A172 (cell line): ENCODE measurements at places on chromosomes 6 and 20. TPM values are rescaled to one million over a fixed set of nuclear protein-coding genes. Genes with fewer than 3 reads are reported as not detected.

GRCh38 chr6:30157581-30157980 lies 3.4 kb downstream of the TRIM10 start:
- no peak for DNase-seq

- no peak for DNase-seq
Measured at GRCh38 chr6:45494416-45495135, 116.8 kb upstream of the SUPT3H start.

GRCh38 chr20:23298926-23299672 lies 51.5 kb upstream of the NXT1 start:
- no peak for DNase-seq

DNA sequence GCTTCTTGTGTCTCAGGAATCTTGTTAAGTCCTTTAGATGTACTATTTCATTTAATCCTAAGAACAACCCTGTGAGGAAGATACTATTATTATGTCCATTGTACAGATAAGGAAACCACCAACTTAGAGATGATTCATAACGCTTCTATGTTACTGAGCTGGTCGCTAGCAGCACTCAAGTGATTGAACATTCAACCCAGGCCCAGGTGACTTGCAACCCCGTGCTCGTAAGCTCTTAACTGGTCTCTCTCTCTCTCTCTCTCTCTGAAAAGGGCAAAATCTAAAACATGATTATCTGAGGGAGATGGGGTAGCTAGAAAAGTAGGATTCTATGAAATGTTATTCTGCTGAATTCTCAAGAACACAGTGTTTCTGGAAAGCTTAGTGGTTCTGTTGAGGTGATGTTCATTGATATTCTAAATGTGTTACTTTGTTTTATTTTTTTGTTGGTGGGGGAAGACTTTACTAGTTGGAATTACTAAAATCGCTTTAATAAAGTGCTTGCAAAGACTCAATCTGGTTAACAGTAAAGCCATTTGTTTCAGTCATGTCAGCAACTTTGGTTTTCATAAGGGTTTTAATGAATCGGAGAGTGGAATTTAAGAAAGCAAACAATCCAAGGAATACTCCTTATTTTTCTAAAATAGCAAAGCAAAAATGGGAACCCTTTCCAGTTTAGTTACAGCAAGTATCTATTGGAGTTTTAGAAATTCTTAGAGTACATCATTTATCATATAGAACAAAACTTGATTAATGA lies 265.0 kb upstream of the TAB2 start:
- DNase-seq = no peak

- DNase-seq = no peak
Measured at GRCh38 chr6:134309227-134309626, 8.7 kb downstream of the SGK1 start.

DNA sequence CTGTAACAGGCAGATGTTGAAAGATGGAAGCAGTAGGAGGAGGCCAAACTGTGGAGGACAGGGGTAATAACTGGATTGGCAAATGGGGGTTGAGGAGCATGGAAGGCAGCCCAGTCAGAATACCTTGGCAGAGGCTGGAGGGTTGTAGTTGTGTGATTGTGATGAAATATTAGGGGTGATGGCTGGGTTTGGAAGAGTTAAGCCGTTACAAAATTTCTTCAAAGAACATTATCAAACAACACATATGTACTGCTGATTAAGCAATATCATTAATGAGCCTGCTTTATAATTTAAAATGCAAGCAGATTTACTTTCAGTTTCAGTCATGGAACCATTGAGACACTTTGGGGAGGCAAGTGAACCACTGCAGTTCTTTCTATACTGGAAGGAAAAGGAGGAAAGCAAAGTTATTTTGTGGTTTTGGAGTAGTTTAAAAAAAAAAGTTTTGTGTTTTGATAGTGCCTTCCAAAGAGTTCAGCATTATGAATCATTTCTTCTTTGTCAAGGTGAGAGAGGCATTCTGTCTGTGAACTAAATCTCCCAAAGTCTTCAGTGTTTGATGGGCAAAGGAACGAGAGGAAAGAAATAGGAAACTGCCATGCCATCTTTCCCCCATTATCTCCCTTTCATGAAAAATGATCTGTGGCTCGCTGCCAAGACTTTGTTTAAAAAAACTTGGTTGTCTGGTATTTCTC lies 20.7 kb downstream of the FOXO3 start:
- DNase-seq = peak; percentile 55

GRCh38 chr6:22320750-22321149 lies 23.9 kb upstream of the PRL start:
- DNase-seq = peak; percentile 95

DNA sequence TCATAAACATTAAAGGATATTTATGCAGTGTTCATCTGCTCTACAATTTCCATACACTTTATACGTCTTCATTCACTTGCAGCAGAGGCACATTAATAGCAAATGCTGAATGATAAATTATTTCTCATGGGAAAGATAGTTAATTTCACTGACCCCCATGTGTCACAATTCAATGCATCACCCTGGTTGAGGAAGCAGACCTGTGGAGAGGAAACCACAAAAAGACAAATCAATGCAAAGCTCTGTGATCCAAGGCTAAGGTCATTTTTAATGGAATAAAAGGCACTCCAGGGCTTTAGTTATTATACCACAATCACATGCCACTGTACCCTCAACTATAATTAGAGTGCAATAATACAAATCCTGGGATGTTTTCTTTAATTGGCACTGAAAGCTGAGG lies 40.3 kb upstream of the TENT5A start:
- DNase-seq = peak; percentile 60

DNA sequence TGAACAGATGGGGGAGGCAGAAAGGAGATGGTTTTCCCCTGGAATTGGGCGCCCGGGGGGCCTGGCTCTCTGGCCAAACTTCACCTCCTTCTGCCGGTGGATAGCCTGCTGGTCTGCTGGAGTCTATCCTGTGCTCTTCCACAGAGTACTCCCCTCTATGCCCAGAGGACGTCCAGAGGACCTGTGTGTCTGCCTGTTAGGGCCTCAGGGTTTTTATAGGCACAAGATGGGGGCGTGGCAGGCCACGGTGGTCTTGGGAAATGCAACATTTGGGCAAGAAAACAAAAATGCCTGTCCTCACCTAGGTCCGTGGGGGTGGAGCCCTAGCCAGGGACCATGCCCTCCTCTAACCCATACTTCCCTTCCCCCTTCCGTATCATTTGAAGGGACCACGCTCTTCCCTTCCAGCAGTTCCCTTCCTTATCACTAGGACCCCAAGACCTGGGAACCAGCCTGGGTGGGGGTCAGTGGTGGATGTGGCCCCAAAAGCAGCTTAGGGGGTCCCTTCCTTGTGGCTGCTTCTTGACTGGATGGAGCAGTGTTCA lies 53.6 kb upstream of the ZNF337 start:
- no peak for DNase-seq

- DNase-seq = no peak
Measured at GRCh38 chr6:34316431-34317171, 67.8 kb upstream of the SMIM29 start.

DNA sequence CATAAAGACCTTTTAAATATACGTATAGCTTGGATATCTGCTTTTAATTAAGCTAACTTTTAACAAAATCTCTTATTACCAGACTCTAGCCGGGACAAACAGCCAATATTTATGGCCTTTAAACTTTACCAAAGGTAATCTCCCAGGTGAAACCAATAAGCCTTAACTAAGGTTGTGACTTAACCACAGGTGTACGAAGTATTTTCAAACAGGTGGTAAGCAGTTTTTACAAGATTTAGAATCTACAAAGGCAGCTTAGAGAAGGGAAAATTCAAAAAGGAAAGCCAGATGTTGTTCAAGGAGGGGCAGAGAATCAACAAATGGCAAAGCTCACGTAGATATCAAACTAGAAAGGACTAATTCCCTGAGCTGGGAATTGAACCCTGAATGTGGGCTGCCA lies 15.8 kb downstream of the WFDC2 start:
- DNase-seq = no peak

DNA sequence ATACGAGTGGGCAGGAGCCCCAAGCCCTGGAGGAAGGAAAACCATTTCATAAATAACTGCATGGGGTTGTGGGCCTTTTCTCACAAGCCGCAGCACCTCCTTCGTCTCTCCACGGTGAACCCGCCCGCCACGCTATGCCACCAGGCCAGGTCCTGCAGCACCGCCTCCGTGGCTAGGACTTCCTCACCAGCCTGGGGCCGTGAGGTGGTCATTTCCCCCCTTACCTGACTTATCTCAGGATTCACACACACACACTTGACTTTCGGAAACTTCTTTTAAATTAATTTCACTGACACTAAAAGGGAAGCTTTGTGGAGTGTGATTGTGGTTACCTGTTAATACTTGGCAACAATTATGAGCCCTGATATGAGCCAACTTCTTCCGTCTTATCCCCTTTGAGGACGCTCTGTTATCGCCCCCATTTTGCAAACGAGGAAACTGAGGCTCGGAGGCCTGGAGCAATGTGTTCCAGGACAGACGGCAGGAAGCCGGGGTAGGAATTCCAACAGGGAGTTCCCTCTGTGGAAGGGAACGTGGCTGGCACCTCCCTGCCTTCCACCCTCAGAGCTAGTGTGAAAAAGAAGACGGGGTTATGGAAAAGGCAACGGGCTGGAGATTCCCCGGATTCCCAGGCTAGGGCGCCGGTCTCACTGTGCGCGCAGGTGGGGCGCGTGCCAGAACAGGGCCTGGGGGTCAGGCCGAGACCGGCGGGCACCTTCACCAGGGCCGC lies 817 bp upstream of the SLCO4A1 start:
- DNase-seq = no peak

GRCh38 chr6:16921399-16922110 lies 160.3 kb upstream of the ATXN1 start:
- no peak for DNase-seq

DNA sequence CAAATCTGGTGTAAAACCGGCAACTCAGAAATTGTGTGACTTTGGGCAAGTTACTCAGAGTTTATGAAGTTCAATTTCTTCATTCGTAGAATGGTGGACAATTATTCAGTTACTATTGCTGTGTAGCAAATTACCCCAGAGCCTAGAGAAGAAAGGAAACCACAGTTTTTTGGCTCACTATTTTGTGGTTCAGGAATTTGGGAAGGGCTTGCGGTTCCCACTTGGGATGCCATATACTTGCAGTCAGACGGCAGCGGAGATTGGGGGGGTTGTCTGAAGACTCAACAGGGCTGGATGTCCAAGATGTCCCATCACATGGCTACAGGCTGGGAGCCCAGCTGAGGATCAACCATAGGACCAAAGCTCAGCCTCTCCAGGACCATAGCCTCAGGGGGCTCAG lies 108.1 kb downstream of the PCSK2 start:
- no peak for DNase-seq

DNA sequence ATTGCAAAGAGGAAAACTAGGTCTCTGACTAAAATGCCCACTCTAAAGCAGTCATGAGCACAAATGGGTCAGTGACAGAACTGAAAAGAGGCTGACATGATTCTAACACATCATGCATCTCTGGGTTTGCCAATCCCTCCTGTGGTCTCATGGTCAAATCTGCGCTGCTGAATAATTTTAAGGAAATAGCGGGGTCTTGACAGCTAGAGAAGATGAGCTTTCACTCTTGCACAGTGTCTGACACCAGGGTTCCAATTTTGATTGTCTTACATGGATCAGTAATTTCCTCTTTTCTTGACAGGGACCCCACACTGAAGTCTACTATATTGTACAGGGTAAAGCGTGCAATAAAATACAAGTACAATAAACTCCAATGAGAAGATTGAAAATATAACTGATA lies 236.8 kb upstream of the CNR1 start:
- no peak for DNase-seq

DNA sequence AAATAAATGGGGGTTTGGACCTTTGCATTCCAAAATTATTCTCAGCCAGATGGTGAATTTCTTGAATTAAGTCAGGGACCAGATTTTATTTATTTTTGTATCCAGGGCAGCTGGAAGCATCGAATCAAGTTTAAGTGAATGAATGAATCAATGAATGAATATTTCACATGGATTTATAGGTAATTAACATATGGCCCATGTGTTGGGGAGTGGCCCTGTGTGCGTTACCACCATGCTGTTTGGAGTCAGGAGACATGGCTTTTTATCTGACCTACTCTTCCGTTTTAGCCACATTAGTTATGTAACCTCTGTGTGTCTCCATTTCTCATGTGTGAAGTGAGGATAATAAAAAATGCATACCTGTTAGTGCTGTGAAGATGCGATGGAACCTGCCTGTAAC lies 213.5 kb downstream of the CDH26 start:
- DNase-seq = no peak

GRCh38 chr6:144635051-144635450 lies 349.9 kb downstream of the UTRN start:
- no peak for DNase-seq

DNA sequence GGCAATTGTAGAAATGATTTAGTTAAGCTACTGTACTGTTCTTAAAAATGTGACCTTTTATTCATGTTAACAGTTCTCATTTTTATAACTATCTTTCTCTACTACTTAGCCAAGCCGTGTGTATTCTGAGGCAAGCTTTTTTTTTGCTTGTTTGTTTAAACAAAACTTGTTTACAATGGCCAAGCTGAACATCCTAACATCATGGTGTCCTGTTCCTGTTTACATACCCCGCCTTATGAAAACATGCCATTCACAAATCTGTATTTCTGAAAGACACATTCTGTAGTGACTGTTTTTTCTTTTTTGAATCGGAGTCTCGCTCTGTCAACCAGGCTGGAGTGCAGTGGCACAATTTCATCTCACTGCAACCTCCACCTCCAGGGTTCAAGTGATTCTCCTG lies 140.9 kb downstream of the NCOA3 start:
- no peak for DNase-seq

DNA sequence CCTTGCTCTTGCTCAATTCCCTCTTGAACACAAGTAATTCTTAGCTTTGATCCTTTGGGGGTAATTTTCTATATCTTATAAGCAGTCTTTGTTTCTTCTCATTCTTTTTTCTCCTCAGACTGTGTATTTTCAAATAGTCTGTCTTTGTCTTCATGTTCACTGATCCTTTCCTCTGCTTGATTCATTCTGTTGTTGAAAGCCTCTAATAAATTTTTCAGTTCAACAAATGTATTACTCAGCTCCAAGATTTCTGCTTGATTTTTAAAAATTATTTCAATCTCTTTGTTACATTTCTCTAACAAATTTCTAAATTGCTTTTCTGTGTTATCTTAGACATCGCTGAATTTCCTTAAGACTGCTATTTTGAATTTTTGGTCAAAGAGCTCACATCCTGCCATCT lies 11.5 kb downstream of the RSPH3 start:
- no peak for DNase-seq

CALHM6 gene
- total RNA-seq = not detected in 2 replicates

STX11 gene
- 0.86 and 0.88 TPM in 2 replicates for total RNA-seq

C20orf202 gene
- total RNA-seq = not detected in 2 replicates

KIAA1755 gene
- 0.57 and 0.69 TPM in 2 replicates for total RNA-seq

DOK5 gene
- not detected in 2 replicates for total RNA-seq

MLN gene
- not detected in 2 replicates for total RNA-seq

CCDC170 gene
- total RNA-seq = not detected in 2 replicates

KPNA5 gene
- 5.2 and 6.0 TPM in 2 replicates for total RNA-seq

VEGFA gene
- 29.0 and 35.2 TPM in 2 replicates for total RNA-seq

RBBP9 gene
- total RNA-seq = 47.6 and 57.2 TPM in 2 replicates

YIPF3 gene
- total RNA-seq = 122 and 155 TPM in 2 replicates

HTR1E gene
- total RNA-seq = not detected in 2 replicates

POM121L2 gene
- total RNA-seq = not detected in 2 replicates

METTL24 gene
- total RNA-seq = not detected in 2 replicates

PTCHD4 gene
- 0.38 and 1.4 TPM in 2 replicates for total RNA-seq
